Hematopoietic multipotent progenitor cell treated with erythropoietin and hydrocortisone succinate and interleukin-3 and kit ligand, for 8 days (in vitro differentiated cells): ENCODE measurements at places on chromosomes 6 and 20.

- peak; percentile 6 for DNase-seq
Measured at GRCh38 chr6:142943711-142944123, 1.3 kb downstream of the HIVEP2 start.

DNA sequence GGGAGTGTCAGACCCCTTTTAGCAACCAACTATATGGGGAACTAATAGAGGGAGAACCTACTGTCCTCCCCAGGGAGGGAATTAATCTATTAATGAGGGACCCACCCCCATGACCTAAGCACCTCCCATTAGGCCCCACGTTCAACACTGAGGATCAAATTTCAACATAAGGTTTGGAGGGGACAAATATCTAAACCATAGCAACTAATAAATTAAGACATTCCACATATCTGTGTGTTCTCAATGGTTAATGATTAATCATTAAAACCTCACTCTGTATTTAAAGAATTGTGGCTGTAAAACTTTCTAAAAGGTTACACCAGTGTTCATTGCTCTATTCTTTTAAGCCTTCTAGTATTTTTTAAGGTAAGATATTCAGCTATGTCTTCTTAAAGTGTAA, 500.4 kb upstream of the SULF2 start:
- DNase-seq: no peak

- peak; percentile 30 for DNase-seq
Measured at GRCh38 chr6:143059663-143060353, 881 bp upstream of the AIG1 start.

GRCh38 chr6:111661541-111662061, 55.9 kb upstream of the TRAF3IP2 start:
- DNase-seq: no peak

- no peak for DNase-seq
Measured at GRCh38 chr6:137097526-137097925, 52.8 kb upstream of the IL20RA start.

DNA sequence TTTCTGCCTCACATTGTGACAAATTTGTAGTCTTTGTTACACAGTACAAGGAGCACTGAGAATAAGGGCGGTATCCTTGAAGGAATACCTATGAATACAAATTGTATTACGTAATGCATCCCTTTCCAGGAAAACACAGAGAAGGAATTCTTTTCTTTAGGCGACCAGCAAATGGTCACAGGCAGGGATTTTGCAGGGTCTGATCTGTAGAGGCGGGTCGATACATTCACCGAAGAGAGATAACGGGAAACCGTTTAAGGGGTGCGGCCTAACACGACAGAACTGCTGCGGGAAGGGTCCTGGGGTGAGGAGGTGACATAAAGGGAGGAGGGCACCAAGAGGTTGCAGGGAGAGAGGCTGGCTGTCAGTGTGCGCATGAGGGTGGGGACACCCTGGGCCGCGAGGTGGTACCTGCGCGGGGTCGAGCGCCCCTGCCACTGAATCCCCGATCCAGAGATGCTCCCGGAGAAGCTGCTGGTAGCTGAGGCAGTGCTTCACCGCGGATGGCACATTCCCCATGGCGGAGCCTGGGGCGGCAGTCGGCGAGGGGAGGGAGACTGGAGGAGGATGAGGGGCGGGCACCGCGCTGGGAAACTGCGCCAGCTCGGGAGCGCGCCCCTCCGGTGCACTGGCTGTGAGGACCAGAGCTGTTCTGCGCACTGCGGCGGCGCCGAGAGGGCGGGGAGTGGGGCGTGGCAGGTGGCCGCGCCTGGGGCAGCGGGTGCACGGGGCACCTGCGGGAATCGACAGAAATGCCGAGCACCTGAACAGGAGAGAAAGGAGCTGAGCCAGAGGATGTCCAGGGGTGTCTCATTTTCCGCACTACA, at the start of gene HMGCLL1:
Gene HMGCLL1 (minus strand): TSS at position 656 of the 827 bp plus-strand sequence. CDS start 137 bp downstream, at position 519.
- DNase-seq: no peak

DNA sequence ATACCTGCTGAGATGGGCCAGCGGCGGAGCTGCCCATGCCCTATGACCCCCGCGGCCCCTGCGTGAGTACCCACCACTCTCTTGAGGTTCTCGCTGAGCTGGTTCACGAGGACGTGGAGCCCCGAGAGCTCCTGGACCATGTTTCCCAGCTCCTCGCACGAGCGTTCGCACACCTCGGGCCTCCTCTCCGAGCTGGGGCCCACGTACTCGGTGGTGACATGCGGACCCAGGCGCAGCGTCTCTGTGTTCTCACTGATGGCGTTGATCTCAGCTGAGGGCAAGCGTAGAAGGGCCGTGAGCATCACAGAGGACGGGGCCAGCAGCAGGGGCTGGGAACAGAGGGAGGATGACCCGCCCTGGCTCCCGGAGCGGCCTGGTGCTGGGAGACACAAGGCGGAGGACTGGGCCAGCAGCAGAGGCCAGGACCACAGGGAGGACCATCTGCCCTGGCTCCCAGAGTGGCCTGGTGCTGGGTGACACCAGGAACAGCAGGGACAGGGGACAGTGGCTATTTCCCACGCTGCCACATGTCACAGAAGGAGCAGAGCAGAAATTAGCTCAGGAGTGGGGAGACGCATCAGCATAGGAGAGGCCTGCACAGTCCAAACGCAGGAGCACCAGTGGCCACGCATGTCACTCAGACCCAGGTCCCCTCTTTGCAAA, 11.8 kb downstream of the THBS2 start:
- no peak for DNase-seq

GRCh38 chr6:119243657-119244056, 105.9 kb downstream of the MAN1A1 start:
- DNase-seq: no peak

DNA sequence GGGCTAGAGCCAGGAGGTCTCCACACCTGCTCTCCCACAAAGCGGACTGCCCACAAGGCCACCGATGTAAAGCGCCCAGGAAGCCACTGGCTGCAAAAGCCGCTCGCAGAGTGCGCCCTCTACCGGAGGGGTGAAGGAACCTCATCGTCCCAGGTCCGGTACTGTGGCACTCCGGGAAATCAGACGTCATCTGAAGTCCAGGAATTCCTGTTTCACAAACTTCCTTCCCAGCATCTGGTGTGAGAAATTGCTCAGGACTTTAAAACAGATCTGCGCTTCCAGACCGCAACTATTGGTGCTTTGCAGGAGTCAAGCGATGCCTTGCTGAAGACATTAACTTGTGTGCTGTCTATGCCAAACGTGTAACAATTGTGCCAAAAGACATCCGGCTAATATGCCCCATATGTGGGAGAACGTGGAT, 115.1 kb upstream of the ARID1B start:
- peak; percentile 33 for DNase-seq

DNA sequence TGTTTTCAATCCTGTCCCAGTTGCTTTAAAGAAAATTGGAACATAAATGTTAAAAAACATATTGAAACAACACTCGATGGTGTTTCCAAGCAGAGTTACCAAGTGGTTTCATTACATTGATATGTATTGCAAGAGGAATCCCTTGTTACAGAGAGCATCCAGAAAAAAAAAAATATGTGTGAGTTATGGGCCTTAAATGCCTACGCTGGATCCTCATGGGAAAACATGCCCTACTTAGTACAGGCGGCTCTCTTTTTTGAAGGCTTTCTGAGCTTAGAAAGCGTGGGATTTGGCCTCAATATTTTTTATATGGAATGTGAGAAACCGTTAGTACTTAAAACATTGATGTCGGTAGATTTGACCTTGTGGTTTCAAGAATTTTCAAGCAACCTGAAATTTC, 26.1 kb downstream of the BTBD3 start:
- DNase-seq: no peak
